NAMALWA (cell line): ENCODE measurements at places on chromosomes 7 and 10.

DNA sequence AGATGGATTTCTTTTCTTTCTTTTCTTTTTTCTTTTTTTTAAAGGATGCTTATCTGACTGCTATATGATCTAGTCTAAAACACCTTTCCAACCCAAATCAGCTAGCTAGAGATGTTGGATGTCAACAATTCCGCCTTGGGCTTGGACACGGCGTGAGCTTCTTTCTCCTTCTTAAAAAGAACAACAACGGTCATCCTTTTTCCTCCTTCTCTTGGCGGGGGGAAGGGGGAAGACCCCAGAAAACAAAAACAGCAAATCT lies 1.0 kb downstream of the BEND7 start:
- DNase-seq = no peak

DNA sequence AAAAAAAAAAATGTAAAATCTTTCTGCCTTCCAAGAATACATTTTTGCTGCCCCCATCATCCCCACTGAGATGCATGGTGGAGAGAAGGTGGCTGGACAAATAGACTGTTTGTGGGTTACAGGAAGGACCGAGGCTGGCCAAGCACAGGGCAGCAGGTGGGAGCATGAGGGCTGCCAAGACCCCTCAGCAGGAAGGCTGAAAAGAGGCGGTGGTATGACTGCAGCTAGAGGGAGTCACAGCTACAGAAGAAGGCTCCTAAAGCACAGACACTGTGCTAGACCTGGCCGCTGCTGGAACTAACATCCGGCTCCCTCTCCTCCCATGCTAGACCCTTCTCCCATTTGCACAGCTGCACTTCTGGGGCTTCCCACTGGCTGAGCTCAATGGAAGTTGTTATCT lies 289.6 kb downstream of the TCERG1L start:
- no peak for DNase-seq

DNA sequence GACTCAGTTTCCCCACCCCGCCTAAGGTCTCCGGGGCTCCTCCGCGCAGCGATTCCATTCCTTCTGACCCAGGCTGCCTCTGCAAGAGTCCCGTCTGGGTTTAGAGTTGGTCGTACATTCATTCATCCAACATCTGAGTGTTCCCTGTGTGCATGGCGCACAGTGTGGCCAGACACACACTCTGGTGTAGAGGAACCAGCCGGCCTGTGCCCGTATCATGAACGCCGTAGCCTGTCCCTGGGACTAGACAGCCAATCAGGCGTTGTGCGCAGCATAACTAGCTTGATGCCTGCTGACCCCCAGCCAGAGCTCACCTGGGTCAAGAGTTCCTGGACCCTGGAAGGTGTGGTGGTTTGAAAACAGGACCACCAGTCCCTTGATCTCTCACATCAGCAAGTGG lies 20.9 kb upstream of the PDGFA start:
- DNase-seq = no peak

- DNase-seq = no peak
These were observed 163.0 kb upstream of the LAMB4 start for GRCh38 chr7:108293149-108293612.

GRCh38 chr7:21371360-21371759 lies 56.5 kb upstream of the SP4 start:
- no peak for DNase-seq

- DNase-seq = no peak
These were observed 2.5 kb upstream of the BUB3 start for GRCh38 chr10:123151737-123152135.

DNA sequence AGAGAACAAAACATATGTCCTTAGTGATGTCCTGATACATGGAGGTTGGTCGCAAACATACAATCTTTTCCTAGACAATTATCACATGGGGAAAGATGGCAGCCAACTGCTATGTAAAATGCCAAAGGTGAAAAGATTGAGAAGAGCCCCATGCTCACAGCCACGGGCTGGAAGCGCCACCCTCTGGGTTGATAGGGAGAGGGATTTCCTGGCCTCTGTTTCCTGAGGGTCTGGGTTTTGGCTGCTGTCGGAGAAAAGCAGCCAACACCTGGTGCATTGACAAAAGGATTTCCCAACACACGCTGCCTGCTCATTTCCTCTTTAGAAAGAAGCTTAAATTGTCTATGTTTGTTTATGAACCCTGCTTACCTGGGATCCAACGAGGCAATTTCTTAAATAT lies 43.8 kb downstream of the ITIH5 start:
- no peak for DNase-seq

DNA sequence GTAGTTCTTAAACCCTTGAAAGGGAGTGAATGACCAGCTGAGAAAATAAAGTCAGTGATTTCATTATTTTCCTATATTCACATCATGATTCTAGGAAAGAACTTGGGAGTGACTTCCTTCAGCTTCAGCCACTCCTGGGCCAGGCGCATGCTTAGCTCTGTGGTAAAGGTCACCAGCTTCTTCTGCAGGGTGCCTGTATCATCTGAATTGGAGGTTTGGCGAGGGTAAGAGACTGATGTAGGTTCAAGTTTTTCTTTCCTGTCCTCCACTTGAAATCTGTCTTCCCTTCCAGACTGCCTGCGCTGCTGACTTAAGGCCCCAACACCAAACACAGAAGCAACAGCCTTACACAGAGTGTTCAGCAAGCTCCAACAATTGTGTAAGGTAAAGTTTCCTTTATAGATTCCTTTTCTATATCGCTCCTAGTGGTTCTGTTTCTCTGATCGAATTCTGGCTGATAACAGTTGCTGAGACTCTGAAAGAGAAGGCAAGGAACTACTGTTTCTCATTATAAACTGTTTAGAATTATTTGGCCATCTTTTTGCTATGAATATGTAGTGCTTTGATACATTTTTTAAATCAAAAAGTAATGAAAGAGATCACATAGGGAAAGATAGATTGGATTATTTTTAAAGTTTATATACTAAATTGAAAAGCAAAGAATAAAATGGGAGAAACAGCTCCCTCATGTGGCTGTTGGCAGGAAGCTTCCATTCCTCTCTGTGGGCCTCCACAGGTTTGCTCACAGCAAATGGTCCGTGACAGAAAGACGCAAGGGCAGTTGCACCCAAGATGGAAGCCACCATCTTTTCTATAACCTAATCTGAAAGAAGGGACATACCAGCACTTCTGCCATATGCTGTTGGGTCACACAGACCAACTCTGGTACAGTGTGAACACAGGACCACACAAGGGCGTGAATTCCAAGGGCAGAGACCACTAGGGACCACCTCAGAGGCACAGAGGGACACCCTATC lies 14.0 kb downstream of the GATAD1 start:
- DNase-seq = peak; percentile 85

DNA sequence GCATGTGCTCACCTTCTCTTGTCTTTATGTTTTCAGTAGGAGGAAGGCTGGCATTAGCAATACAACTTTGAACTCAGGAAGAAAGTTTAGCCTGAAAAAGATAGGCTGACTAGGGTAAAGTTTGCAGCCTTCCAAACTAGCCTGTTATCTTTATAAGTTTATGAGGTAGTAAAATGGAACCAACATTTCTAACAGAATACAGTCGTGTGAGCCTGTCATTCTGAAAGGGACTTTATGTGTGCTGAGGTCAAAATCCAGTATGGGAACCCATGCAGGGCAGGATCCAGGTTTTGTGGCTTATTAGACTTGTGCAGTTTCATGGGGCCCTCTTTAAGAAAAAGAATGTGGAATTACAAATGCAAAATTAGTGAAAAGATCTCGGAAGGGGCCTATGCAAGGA lies 201.0 kb upstream of the PRPS1L1 start:
- no peak for DNase-seq

- no peak for DNase-seq
These were observed 674.3 kb downstream of the INHBA start for GRCh38 chr7:41028580-41028979.

DNA sequence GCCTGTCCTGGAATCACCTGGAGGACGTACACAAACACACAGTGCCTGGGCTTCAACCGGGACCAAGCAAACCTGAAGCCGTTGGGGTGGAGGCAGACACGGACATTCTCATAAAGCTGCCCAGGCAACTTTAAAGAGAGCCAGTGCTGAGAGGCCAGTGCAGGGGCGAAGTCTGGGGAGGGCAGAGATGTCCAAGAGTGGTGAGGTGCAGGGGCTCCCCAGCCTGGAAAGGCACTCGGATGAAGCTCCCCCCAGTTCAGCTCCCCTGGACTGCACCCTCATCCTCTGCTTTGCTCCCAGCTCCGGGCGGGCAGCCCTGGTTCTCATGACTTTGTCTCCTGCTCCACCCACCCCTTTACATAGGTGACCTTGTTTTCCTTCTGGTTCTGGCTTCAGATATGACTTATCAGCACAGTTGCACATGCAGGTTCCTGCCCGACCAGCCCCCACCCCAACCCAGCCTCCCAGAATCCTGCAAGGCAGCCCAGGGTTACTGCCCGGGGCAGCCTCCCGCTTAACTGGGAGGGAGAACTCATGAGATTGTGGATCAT lies 60.8 kb upstream of the EEPD1 start:
- no peak for DNase-seq

- DNase-seq = no peak
These were observed 2.8 kb downstream of the AGAP3 start for GRCh38 chr7:151088856-151089699.

DNA sequence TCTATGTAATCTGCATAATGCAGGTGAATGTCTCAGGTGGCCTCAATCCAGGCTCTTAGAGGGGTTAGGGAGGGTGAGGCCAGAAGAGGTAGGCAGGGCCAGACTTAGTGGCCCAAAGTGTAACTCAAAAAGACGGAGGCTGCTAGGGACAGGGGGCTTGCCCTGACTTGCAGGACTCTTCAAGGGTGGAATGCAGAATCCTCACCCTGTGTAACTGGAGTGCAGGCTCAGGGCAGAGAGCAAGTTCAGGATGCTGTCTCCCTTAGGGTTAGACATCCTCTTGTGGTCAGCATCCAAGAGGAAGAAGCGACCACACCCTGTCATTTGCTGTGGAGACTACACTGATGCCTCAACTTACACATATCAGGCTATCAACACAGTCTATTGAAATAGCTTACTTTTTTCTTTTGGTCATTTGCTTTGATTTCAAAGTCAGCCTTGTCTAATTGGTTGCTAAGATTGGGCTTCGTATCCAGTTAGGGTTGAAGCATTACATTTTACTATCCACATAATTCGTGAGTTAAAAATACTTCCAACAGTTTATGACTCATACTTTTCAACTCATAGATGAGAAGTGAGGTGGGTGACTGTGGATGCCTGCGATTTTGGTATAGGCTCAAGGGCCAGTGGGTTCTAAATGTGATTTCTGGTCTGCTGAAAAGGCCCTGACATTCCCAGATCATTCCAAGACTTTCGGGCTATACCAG lies 563.6 kb downstream of the SUGCT start:
- no peak for DNase-seq

DNA sequence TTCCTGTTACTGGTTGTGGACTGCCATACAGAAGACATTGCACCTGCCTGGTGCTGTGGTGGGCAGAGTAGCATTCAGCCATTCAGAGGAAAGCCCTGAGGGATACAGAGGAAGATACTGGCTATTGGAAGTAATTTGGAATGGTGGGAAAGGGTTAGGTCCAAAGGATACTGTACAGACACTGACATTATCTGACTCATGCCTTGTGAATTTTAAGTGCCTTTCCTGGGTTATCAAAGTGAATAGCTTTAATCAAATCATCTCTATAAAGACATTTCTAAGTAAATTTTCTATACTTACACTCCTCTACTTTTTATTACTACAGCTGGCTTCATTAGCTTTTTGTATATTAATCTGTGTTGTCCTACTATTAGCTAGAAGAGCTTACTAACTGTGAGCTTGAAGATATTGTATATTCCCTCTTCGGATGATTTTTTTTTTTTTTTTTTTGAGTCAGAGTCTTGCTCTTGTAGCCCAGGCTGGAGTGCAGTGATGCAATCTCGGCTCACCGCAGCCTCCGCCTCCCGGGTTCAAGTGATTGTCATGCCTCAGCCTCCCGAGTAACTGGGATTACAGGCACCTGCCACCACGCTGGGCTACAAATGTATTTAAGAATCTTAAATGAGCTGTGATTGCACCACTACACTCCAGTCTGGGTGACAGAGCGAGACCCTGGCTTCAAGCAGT lies 186.5 kb downstream of the ADK start:
- DNase-seq = no peak

GRCh38 chr7:87027900-87028299 lies 31.6 kb downstream of the ELAPOR2 start:
- DNase-seq = peak; percentile 43

- no peak for DNase-seq
These were observed 134.0 kb downstream of the TCF7L2 start for GRCh38 chr10:113084031-113084430.

DNA sequence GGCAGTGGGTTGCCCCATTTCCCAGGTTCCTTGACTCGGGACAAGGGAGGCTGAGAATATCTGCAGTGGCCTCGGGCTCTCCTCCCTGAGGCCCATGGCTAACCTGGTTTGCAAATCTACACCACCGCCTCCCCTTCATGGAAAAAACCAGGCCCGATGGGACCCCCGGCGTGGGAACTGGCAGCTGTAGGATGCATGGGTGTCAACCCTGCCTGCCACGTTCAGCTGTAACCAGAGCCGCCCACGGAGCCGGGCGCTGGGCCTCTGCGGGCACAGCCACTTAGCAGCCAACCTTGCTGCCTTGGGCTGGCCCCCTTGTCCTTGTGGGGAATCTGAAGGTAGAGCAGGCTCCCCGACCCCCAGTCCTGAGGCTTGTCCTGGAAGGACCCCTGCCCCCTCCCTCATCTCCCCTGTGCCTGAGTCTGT lies 1.6 kb downstream of the PWWP2B start:
- DNase-seq = no peak

DNA sequence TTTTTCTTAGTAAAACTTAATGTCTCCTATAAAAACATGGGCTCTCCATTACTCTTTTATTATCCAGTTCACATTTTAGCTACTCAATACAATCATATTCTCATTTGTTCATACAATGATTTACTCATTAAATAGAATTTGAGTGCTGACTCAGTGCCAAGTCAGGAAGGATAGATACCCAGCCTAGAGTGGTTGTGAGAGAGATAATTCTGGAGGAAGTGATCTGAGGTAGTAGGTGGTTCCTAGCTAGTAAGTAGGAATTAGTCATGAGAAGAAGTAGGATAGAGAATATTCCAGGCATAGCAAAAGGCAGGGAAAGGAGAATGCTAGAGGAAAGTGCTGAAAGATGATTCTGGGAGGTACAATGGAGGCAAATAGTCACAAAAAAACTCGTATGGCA lies 133.5 kb upstream of the MBL2 start:
- DNase-seq = no peak

GRCh38 chr7:131194070-131194865 lies 133.4 kb upstream of the MKLN1 start:
- no peak for DNase-seq

DNA sequence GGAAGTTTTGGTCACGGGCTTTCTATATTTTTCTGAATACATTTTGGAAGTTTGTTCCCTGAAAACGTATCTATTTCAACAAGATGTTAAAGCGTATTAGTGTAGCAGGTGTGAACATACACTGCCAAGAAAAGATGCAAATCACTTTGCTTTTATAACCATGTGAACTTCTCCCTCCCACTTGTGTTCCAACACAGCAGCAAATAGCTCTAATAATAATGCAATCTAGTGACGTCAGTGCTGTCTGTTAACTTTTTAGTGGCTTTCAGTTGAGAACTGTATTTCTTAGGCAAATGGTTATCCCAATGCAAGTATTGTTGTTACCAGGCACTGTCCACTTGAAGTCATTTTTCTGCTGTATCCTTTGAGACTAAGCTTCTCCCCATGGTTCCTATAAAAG lies 188.4 kb upstream of the IGFBP3 start:
- DNase-seq = peak; percentile 11

GRCh38 chr10:8389630-8390029 lies 335.1 kb downstream of the GATA3 start:
- DNase-seq = no peak

- no peak for DNase-seq
These were observed 89.1 kb upstream of the AGR3 start for GRCh38 chr7:16970732-16971482.

- DNase-seq = no peak
These were observed 315.5 kb downstream of the RPS24 start for GRCh38 chr10:78349165-78349516.
